Esophagus squamous epithelium (tissue), 5 donors: ENCODE measurements at places on chromosomes 1 and 21.

DNA sequence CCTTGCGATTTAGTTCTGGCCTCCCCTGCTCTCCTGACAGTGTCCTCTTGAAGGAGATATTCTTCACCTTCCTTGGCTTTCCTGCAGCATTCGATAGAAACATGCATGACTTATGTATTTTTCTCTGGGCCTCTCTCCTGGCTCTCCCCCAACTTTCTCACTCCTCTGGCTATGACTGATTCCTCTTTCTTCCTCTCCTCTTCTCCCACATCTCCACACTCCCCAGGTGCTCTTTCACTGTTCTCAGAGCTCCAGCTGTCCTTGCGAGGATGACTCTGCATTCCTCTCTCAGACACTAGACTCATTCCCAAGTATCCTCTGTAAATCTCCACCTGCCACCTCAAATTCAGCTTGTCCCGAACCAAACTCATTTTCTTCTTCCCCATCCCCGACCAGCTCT lies 18.0 kb downstream of the LRRC42 start:
- no peaks in the 10 kb centered on the region for H3K27me3 ChIP-seq
- H3K4me1 ChIP-seq = no peaks in the 10 kb centered on the region
- no peak overlapping the region for H3K4me3 ChIP-seq
- H3K27ac ChIP-seq = no peak overlapping the region
- H3K36me3 ChIP-seq = peaks cover 98% of the 10 kb centered on the region

- H3K27me3 ChIP-seq = no peaks in the 10 kb centered on the region
- no peaks in the 10 kb centered on the region for H3K4me1 ChIP-seq
- H3K36me3 ChIP-seq = no peaks in the 10 kb centered on the region
- H3K27ac ChIP-seq = peak overlapping the region; percentile 54
- H3K4me3 ChIP-seq = no peak overlapping the region
- DNase-seq = no peak
These were observed 112.9 kb downstream of the ZBTB18 start for GRCh38 chr1:244163861-244164510.

DNA sequence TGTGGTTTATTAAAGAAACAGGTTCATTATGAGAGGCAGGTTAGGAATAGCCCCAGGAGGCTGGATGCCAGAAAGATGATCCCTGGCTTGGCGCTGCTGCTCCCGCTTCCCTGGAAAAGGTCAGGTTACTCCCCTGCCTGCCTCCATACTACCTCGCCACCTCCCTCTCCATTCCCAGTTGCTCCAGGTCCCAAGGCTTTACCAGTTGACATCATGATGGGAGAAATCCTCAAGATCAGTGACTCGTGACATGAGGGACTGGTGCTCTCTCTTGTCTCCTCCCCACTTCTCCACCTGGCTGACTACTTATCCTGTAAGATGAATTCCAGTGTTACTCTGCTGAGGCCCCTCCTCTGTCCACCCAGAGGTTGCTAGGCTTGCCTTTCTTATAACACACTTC lies 19.7 kb downstream of the VASH2 start:
- no peaks in the 10 kb centered on the region for H3K27me3 ChIP-seq
- H3K36me3 ChIP-seq = no peaks in the 10 kb centered on the region
- DNase-seq = no peak
- no peak overlapping the region for H3K4me3 ChIP-seq
- no peaks in the 10 kb centered on the region for H3K4me1 ChIP-seq

- H3K36me3 ChIP-seq = no peaks in the 10 kb centered on the region
- no peak for DNase-seq
- no peaks in the 10 kb centered on the region for H3K27me3 ChIP-seq
- H3K27ac ChIP-seq = no peak overlapping the region
- H3K4me3 ChIP-seq = no peak overlapping the region
- no peaks in the 10 kb centered on the region for H3K4me1 ChIP-seq
These were observed 37.3 kb downstream of the ACTL8 start for GRCh38 chr1:17792421-17792820.

- no peaks in the 10 kb centered on the region for H3K4me1 ChIP-seq
- no peaks in the 10 kb centered on the region for H3K36me3 ChIP-seq
- H3K27me3 ChIP-seq = no peaks in the 10 kb centered on the region
- no peak for DNase-seq
- H3K27ac ChIP-seq = no peak overlapping the region
These were observed 254.8 kb upstream of the VAMP3 start for GRCh38 chr1:7516341-7516740.

DNA sequence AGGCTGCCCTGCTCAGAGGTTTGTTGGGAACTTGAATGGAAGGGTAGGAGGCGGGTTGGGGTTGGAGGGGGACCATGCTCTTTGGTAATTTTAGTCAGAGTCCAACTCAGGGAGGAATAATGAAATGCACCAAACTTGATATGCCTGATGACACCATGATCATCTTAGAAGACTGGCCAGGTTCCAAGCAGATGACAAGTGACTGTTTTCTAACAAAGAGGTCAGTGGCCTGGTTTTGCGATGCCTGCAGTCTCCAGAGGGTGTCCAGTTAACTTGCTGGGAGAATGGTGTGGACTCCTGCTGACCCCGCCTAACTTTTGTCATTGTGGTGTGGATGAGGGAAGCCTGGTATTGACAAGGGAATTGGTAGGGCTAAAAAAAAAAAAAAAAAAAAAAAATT lies 12.4 kb downstream of the VANGL1 start:
- peak overlapping the region; percentile 76 for H3K27ac ChIP-seq
- H3K27me3 ChIP-seq = no peaks in the 10 kb centered on the region
- DNase-seq = no peak

DNA sequence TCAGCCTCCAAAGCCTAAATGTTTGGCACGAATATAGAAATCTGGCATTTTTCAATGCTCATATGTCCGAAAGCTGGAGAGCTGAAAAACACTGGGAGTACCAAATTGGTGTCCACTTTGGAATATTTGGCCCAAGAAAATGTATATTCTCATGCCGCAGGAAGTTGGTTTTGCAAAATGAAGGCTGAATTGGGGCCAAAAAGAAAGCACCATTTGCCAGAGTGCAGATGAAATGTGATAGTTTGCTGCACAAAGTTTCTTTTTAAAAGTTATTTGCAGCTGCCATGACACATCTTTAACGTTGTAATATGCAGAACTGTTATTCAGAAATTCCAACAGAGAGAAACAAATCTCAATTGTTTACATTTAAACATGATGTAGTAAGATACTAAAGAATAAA lies 124.2 kb upstream of the LYPLAL1 start:
- H3K4me3 ChIP-seq = no peak overlapping the region
- H3K4me1 ChIP-seq = no peaks in the 10 kb centered on the region
- no peak overlapping the region for H3K27ac ChIP-seq
- no peaks in the 10 kb centered on the region for H3K36me3 ChIP-seq

DNA sequence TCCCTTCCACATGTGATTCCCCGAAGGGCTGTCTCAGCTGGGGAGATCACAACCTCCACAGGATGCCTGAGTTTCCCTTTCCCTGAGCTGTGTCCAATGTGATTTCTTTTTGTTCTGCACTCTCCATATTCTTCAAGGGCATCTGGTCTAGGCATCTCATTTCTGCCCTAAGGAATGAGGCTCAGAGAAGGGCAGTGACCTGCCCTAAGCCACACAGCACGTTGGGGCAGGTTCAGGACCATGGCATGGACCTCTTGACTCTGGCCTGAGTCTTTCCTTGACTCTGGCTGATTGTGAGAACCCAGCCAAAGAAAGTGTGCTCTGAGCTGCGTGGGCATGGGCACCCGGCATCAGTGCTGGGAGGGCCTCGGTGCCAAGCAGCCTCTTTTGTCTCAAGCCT lies 590.3 kb downstream of the PTPRU start:
- no peaks in the 10 kb centered on the region for H3K36me3 ChIP-seq
- peaks cover 83% of the 10 kb centered on the region for H3K27me3 ChIP-seq
- no peak overlapping the region for H3K27ac ChIP-seq
- no peaks in the 10 kb centered on the region for H3K4me1 ChIP-seq
- H3K4me3 ChIP-seq = no peak overlapping the region
- DNase-seq = no peak

DNA sequence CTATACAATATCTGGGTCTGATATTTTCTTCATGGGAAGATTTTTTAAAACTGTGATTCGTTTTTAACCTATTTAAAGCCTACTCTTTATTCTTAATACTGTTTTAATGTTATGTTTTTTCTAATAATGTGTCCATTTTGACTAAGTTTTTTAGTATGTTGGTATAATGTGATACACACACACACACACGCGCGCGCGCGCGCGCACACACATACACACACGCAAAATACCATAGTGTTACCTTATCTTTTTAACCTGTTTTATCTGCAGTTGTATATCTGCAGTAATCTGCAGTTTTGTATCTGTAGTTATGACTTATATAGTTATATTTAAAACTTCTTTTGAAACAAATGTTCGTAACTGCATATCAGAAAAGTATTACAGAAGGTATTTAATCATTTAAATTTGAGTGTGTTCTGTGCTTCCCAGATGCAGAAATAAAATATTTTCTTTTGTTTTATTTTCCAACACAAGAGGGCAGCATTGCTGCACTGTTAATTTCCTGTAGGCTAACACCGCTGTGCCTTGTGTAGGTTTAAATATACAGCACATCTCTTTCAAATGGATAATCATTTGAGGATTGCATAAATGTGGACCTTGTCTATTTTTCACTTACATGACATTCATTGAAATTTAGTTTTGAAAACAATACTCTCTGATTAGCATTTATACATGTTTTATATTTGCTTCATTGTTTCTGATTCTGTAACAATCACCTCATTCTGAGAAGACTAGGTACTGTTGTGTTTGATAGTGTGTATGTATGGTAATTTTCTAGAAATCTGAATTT lies 166.1 kb downstream of the PDE4B start:
- no peaks in the 10 kb centered on the region for H3K4me1 ChIP-seq
- no peak for DNase-seq
- H3K36me3 ChIP-seq = no peaks in the 10 kb centered on the region
- no peaks in the 10 kb centered on the region for H3K27me3 ChIP-seq
- no peak overlapping the region for H3K27ac ChIP-seq

DNA sequence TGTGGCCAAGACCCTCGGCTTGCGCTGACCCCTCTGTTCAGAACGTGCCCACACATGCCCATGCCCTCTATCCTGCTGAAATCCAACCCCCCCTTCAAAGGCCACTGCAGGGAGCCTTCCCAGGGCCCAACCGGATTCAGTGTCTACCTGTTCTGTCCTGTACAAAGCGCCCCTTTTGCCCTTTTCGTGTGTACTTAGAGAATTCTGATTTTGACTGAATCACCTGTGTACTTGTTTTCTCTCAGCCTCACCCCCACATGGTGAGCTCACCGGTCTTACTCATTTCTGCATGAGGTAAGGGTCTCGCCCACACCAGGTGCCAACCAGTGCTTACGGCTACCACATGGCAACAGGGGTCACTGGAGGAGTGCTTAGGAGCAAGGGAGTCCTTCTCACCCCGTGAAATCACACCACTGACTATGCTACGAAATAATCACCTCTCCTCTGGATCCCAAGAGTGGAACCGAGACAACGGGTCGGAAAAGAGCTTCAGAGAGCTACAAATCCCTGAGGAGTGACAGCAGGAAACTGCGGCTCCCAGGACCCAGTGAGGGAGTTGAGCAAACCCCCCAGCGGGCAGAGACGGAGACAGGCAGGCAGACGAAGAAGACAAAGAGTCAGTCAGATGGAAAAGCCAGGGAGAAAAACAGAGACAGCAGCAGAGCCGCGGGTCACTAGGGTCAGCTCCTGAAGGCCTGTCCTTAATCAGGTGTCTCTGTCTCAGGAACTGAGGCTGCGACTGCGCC lies 2.1 kb upstream of the S100A2 start:
- DNase-seq = no peak
- peak overlapping the region; percentile 28 for H3K4me3 ChIP-seq
- H3K27ac ChIP-seq = peak overlapping the region; percentile 99
- no peaks in the 10 kb centered on the region for H3K27me3 ChIP-seq
- no peaks in the 10 kb centered on the region for H3K36me3 ChIP-seq
